ENCODE measurements at places on chromosomes 7 and 10.

- peak; percentile 87 for DNase-seq
Measured at GRCh38 chr7:55533050-55533728, 39.1 kb downstream of the VOPP1 start.

DNA sequence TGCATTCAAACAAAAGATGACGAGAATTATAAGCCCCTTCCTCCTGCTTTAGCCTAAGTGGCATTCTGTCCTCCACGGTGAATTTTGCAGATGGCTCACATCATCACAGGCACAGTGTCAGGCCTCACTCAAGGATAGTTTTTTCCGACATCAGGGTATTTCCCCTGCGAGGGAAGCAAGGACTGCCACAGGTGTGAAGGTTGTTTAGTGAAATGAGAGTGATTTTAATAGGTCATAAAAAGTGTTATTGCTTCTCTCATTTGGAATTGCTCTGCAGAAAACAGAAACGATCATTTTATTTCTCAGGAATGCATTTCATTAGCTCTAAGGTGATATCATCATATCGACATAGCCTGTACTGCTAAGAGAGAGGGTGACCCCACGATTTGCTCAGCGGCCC lies 128.7 kb upstream of the LANCL2 start:
- DNase-seq = no peak

GRCh38 chr10:15225511-15225910 lies 57.0 kb upstream of the NMT2 start:
- no peak for DNase-seq

- no peak for DNase-seq
Measured at GRCh38 chr7:86748843-86749719, 105.4 kb downstream of the GRM3 start.

DNA sequence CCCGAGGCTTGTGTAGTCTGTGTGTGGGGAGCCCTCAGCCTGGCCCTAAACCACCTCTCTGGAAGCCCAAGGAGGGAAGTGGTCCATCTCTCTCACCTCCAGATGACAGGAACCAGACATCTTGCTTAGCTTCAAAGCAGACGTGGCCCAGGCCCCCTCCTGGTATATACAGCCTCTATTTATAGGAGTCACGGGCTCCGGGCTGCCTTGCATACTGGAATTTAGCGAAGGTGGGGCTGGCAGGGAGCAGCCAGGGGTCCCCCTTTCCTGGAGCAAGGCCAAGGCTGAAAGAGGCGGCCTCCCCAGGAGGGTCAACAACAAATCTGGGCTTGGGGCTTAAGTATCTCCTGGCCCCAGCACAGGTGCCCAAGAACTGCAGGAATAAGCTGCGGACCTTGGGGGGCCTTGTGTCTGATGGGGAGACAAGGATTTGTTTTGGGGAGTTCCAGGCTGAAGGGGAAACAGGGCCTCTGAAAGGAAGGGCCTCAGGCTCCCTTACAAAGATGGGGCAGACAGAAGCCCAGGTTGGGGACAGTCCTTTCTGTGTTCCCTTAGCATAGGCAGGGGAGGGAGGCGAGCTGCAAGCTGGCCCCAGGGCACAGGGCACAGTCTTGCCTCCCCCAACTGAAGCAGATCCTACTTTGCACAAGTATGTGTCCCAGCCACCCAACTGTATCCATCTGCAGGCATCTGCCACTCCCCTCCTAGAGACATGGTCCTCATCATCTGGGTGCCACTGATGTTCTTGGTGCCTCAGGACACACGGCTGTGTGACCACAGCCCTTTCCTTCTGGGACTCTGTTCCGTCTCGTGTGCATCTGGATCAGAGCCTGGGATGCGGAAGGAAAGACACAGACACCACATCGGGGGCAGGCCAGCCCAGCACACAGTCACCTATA lies 11.9 kb downstream of the ZCCHC24 start:
- no peak for DNase-seq

- DNase-seq = no peak
Measured at GRCh38 chr10:131002031-131002861, 309.3 kb downstream of the TCERG1L start.

DNA sequence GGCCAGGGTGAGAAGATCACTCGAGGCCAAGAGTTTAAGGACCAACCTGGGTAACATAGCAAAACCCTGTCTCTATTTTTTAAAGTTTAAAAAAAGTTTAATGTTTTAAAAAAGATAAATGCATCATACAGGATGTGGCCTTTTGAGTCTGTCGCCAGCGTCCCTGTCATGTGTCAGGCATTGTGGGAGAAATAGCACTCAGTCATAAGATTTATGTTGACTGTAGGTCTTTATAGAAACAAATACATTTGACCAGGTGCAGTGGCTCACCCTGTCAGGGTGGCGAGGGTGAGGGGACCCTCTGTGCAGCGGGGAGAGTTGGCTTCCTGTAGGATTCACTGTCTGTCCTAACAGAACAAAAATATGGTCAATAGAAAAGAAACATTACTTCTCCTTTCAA lies 63.5 kb upstream of the SH2B2 start:
- no peak for DNase-seq

DNA sequence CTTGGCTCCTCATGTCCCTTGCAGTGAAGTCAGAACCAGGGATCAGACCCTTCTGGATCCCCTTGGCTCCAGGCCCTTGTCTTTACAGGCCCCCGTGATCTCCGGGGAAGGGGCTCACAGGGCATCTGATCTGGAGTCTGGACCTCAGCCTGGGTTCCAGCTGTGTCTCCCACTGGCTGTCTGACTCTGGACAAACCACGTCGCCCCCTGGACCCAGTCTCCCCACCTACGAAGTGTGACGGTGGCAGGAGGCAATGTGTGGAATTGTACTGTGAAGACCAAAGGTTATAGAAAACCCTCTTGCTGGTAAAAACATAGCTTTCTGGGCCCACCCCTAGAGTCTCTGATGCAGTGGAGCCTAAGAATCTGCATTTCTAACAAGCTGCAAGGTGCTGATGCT lies 15.5 kb upstream of the C10orf71 start:
- DNase-seq = no peak

GRCh38 chr7:2440608-2441245 lies 35.5 kb downstream of the GRIFIN start:
- DNase-seq = no peak

DNA sequence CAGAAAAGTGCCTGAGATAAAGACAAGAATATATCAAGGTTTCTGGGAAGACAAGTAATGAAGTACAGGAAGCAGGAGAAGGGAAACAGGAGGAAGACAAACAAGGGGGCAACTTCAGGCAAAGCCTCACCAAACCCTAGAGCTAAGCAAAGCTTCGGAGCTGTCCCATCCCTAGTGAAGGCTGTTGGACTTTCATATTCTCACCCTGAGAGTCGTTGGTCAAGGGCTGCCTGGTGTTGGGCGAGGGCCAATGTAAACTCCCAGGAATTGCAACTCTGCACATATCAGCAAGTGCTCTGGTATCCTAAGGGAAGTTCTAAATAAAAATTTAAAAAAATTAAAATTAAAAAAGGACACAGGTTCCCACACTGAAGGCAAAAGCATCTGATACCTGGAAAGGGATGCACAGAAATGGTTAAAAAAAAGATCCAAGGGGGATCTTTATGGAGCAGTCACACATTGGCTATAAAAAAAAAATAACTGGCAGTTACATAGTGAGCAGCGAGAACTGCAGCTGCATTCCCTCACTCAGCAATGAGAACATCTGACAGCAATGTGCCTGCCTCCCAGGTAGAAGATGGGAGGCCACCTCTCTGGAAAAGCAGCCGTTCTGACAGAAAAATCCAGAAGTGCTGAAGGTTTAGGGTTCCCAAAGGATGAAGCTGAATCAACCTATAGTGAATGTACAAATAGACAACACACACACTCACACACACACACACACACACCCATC lies 304.7 kb downstream of the WDR11 start:
- no peak for DNase-seq

- no peak for DNase-seq
Measured at GRCh38 chr7:134744569-134744968, 34.9 kb upstream of the CALD1 start.

GRCh38 chr7:70707823-70708243 lies 424.1 kb upstream of the GALNT17 start:
- DNase-seq = no peak

DNA sequence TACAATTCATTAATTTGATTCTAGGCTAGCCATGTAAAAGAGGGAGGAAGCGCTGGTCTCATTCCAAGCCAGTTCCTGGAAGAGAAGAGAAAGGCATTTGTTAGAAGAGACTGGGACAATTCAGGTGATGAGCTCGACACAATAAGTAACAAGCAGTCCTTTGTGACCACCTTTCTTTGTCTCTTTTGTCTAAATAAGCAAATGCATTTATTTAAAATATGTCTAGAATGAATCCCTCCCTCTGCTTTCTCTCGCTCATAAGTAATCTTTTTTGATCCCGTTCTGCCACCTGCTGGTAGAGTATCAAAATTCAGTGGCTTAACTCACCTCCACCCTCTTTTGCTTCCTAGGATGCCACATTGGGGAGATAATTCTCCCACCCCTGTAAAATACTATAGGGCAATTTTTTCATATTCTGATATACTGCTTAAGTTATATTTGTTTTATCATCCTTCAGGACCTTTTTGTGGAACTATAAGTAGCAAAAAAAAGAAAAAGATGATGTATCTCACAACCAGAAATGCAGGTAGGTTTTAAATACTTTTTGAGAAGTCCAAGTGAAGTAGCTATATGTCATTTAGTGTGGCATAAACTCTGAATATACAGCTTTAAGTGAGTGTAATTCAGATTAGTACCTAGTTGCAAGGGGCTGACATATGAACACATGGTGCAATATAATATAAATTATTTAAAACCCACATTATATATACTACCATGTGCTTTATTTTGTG lies 91.5 kb downstream of the GSDME start:
- peak; percentile 3 for DNase-seq

DNA sequence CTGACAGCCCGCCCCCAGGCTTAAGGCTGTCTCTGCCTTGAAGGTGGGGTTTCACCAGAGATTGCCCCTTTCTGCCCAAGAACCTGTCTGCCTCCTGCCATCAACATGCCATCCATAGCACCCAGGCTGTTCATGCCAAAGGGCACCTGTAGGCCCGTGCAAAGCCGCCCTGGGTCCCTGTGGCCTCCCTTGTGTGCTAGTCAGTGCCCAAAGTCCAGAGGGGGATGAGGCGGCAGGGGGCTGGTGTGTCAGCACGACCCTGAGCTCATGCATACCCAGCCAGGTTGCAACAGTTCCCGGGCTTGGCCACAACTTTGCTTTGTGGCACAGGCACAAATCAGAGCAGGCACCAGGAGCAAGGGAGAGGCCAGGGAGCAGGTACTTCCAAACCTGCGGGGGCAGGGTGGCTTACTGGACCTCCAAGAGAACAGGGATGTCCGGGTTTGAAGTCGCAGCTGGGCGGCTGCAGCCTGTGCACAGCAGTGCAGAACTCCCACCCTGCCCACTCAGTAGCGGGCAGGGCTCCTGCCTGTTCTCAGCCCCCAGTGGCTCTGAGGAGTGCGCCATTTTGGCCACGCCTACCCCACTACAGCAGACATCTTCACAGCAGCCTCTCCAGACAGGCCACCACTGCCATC lies 671.1 kb upstream of the GRM3 start:
- DNase-seq = no peak

DNA sequence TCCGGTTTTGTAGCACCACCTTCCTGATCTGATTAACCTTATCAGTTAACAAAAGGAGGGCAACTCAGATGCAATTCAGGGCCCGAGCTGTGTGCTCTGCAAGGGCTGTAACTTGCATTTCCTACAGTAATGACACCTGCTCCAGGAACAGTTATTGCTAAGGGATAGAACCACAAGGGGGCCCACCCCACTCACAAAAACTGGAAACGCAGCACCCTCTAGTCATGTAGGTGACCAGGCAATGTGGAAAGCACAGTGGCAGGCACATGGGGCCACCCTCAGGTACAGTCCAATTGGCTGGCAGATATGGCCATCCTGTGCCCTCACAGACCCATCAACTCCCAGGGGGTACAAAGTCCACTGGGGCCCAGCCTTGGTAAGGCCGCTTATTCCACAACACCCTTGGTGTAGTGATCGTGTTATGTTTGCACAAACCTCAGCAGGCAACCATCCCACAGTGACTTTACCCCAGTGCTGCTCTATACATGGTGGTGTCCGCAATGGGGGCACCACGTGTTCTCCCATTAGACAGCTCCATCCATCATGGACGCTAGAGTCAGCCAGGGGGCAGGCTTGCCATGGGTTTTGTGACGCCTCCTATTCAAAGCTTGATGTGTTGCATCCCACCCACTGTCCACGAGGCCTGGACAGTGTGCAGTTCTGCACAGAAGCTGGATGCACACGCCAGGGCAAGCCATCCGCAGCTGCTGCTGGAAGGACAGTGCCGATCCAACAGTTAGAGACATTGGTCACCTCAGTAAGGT lies 9.4 kb downstream of the RNF133 start:
- DNase-seq = no peak

DNA sequence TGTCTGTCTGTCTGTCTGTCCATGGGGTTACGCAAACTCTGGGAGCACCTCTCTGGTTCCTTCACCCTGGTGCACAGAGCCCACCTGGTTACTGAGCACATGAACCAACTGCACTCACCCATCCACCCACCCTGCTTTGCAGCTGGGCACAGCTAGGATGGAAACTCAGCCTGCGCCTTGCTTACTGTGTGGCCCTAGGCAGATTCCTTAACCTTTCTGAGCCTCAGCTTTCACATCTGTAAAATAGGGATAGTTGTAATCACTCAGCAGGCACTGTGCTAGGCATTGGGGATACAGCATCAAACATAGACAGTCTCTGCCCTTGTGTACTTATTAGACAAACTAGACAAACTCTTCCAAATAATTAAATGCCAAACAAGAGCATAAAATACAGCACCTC lies 21.8 kb upstream of the INMT start:
- DNase-seq = no peak

- DNase-seq = no peak
Measured at GRCh38 chr7:131341690-131342089, 14.0 kb downstream of the MKLN1 start.

- DNase-seq = no peak
Measured at GRCh38 chr10:17120694-17121093, 8.9 kb downstream of the CUBN start.

DNA sequence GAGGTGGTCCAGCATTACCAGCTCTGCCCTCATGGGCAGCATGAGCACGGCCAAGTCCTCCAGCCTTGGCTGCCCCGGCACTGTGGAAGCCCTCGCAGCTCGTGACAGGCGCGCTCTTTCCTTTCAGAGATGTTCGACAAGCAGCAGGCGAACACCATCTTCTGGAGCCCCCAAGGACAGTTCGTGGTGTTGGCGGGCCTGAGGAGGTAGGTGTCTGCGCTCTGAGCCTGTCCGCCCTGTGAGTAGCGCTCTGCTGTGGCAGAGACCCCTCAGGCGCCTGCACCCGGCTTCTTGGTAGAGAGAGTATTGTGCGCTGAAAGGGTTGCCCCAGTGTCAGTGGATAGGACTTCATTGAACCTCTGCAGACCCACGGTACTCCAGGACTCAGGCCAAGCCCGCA lies 19.8 kb downstream of the EIF3B start:
- DNase-seq = no peak

DNA sequence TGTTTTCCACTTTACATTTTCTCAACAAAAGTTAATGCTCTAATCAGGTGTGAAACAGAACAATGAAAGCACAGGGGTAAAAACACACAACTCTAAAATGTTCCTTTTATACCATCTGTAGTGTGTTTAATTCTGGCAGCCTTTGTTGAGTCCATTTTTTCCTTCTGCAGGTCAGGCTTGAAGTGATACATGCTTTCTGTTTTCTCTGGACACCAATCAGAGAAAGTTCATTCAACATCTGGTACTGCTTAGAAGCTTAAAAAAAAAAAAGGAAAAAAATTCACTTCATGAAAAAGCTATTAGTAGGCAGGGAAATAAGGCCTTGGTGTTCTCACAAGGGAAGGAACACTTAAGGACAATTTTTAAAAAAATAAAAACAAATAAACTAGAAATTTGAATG lies 231.3 kb upstream of the RHOBTB1 start:
- DNase-seq = no peak

Measured in HL-60 (cell line).